ENCODE measurements at places on chromosomes 5 and 9.

DNA sequence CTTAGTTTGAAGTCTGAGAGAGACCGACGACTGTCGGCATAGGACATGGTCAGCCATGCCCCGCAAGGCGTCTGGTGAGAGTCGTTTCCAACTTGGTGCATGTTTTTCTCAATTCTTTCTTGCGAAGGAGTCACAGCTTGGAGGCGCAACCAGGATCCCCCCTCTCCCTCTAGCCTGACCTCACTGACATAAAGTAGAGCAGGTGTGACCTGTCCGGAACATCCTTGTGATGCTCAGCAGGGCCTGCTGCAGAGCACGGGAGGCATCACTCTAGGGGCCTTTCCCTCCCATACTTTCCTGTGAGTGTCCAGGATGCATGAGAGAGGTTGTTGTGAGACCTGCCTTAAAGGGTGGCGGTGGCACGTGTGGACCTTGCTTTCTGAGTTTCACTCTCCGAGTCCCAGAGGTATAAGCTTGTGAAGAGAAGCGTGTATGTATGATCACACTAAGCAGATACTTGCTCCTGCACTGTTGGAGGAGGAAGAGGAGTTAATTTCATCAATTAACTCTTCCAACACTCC, 5.0 kb downstream of the TENT4A start:
- peaks cover 63% of the 10 kb centered on the region for H3K4me1 ChIP-seq
- H3K4me3 ChIP-seq, result peak overlapping the region; percentile 43
- peak overlapping the region; percentile 62 for H3K27ac ChIP-seq

- no peaks in the 10 kb centered on the region for H3K27me3 ChIP-seq
- H3K36me3 ChIP-seq, result no peaks in the 10 kb centered on the region
- no peak overlapping the region for H3K4me3 ChIP-seq
- H3K27ac ChIP-seq, result no peak overlapping the region
- H3K4me1 ChIP-seq, result peaks cover 16% of the 10 kb centered on the region
These were observed 259.4 kb upstream of the EFNA5 start for GRCh38 chr5:107930092-107930491.

GRCh38 chr9:111937781-111938426, 41.3 kb downstream of the UGCG start:
- H3K27ac ChIP-seq, result peak overlapping the region; percentile 83
- DNase-seq, result peak; percentile 84
- peaks cover 36% of the 10 kb centered on the region for H3K36me3 ChIP-seq
- H3K27me3 ChIP-seq, result peaks cover 2% of the 10 kb centered on the region

GRCh38 chr5:13660072-13660471, 284.4 kb downstream of the DNAH5 start:
- no peaks in the 10 kb centered on the region for H3K36me3 ChIP-seq
- no peak for DNase-seq
- no peak overlapping the region for H3K27ac ChIP-seq
- H3K27me3 ChIP-seq, result no peaks in the 10 kb centered on the region

DNA sequence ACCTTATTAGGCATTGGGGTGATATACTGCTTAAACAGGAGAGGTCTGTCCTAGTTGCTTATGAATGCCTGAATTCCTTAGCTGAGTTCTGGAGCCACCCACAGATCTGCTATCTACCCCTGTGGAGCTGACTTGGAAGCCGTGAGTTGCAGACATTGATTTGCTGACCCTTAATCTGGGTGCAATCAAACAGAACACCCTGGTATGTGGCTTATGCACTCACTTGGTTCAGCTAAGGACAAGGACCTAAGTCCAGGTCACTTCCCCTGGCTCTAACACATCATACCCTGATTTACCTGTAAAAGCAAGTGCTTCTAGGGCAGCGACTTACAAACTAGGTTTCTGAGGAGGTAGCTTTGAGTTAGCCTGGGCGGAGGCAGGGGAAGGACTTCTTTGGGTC, 41.6 kb upstream of the TLR4 start:
- no peak for DNase-seq
- H3K4me3 ChIP-seq, result no peak overlapping the region
- no peaks in the 10 kb centered on the region for H3K4me1 ChIP-seq
- no peaks in the 10 kb centered on the region for H3K27me3 ChIP-seq

GRCh38 chr5:112643339-112643971, 94.2 kb upstream of the APC start:
- no peak overlapping the region for H3K27ac ChIP-seq
- DNase-seq, result no peak
- H3K4me3 ChIP-seq, result no peak overlapping the region
- peaks cover 7% of the 10 kb centered on the region for H3K27me3 ChIP-seq
- no peaks in the 10 kb centered on the region for H3K36me3 ChIP-seq

DNA sequence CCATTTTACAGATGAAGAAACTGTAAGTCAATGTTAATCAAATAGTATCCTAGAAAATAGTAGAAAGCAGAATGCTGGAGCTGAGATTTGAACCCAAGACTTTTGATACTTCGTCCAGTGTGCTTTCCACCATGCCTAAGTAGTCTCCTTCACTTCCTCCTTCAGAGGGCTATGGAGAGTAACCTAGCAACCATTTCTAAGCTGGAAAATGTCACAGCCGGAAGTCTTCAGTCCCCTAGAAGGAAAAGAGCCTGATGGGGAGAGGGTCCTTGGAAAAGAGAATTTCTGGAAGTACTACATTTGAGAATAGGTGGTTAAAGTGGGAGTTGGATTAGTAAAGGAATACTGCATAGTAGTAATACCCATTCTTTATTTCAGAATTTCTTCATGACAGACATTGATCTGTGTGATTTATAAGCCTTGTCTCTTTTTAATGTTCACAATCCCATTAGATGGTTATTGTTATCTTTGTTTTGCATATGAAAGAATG, 32.7 kb downstream of the PCDHAC2 start:
- peaks cover 17% of the 10 kb centered on the region for H3K27me3 ChIP-seq
- no peaks in the 10 kb centered on the region for H3K36me3 ChIP-seq
- no peak for DNase-seq
- H3K27ac ChIP-seq, result no peak overlapping the region

- DNase-seq, result no peak
- no peak overlapping the region for H3K27ac ChIP-seq
- H3K36me3 ChIP-seq, result no peaks in the 10 kb centered on the region
- H3K27me3 ChIP-seq, result peaks cover 15% of the 10 kb centered on the region
- no peaks in the 10 kb centered on the region for H3K4me1 ChIP-seq
These were observed 21.2 kb upstream of the KCNMB1 start for GRCh38 chr5:170410401-170410800.

GRCh38 chr5:150945947-150946346, 41.2 kb upstream of the ZNF300 start:
- no peak overlapping the region for H3K4me3 ChIP-seq
- H3K27ac ChIP-seq, result no peak overlapping the region
- no peaks in the 10 kb centered on the region for H3K36me3 ChIP-seq
- no peaks in the 10 kb centered on the region for H3K4me1 ChIP-seq

GRCh38 chr5:74903165-74903787, 37.1 kb upstream of the FAM169A start:
- H3K4me3 ChIP-seq, result no peak overlapping the region
- H3K4me1 ChIP-seq, result no peaks in the 10 kb centered on the region
- H3K36me3 ChIP-seq, result no peaks in the 10 kb centered on the region
- DNase-seq, result peak; percentile 59
- peaks cover 11% of the 10 kb centered on the region for H3K27me3 ChIP-seq
- H3K27ac ChIP-seq, result no peak overlapping the region

DNA sequence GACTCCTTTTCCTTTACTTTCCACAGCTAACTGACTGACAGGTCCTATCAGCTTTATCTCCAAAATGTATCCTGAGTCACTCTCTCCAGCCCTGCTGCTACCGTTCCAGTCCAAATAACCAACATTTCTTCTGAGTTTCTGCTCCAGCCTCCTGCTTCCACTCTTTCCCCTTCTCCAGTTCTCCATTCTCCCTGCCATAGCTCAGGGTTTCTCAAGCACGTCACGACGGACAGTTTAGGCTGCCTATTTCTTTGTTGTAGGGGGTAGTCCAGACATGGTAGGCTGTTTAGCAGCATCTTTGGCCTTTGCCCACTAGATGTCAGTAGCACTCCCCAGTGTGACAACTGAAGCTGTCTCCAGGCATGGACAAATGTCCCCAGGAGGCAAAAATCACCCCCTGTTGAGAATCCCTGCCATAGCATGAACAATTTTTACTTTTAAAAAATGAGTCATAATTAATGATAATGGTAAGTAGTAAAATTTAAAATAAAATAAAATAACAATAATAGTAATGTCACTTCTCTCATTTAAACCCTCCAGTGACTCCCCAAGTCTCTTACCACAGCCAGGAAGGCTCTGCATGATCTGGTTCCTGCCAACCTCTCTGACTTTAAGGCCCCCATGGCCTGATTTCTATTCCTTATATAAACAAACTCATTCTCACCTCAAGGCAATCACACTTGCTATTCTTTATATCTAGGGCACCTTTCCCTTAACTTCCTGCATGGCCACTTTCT, 105.4 kb upstream of the FER start:
- H3K27ac ChIP-seq, result no peak overlapping the region
- H3K4me3 ChIP-seq, result no peak overlapping the region
- H3K4me1 ChIP-seq, result peaks cover 2% of the 10 kb centered on the region
- peak; percentile 81 for DNase-seq
- no peaks in the 10 kb centered on the region for H3K36me3 ChIP-seq

DNA sequence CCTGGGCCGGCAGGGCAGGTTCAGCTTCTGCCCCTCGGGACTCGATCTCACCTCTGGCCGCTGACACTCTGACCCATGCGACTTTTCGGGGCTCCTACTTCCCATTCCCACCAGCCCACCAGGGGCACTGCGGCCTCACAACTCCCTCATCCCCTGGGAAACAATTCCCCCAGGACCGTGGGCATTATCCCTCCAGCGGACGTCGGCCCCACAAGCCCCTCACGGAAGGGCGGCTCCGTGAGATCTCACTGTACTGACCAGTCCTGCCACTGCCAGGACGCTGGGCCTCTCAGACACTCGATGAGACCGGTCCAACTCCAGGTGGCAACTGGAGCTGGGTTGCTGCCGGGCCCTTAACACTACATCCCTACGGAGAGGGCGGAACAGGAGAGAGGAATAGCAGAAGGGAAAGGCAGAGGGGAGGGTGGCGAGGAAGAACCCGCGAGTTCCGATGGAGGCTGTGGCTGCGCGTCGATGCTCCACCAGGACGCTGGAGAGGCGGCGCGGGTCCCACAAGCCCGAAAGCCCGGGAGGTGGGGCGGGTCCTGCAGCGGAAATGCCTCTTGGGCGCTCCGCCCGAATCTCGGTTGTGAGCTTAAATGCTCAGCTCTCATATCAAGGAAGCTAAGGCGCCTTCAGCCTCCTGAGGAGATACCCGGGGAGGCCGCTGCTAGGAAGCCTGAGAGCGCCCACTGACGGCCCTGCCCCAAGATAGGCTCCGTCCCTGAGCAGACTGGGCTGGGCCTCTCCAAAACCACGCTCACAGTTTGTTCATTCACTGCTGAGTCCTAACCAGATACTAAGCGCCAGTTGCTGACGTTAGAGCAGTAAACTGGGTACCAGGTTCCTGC, 36.3 kb downstream of the VCP start:
- DNase-seq, result peak; percentile 89
- H3K4me1 ChIP-seq, result peaks cover 8% of the 10 kb centered on the region
- no peaks in the 10 kb centered on the region for H3K27me3 ChIP-seq
- H3K27ac ChIP-seq, result peak overlapping the region; percentile 68

GRCh38 chr5:71629950-71630349, 42.8 kb downstream of the MCCC2 start:
- no peak overlapping the region for H3K27ac ChIP-seq
- no peak for DNase-seq
- H3K27me3 ChIP-seq, result no peaks in the 10 kb centered on the region
- H3K36me3 ChIP-seq, result peaks cover 28% of the 10 kb centered on the region
- H3K4me3 ChIP-seq, result no peak overlapping the region

DNA sequence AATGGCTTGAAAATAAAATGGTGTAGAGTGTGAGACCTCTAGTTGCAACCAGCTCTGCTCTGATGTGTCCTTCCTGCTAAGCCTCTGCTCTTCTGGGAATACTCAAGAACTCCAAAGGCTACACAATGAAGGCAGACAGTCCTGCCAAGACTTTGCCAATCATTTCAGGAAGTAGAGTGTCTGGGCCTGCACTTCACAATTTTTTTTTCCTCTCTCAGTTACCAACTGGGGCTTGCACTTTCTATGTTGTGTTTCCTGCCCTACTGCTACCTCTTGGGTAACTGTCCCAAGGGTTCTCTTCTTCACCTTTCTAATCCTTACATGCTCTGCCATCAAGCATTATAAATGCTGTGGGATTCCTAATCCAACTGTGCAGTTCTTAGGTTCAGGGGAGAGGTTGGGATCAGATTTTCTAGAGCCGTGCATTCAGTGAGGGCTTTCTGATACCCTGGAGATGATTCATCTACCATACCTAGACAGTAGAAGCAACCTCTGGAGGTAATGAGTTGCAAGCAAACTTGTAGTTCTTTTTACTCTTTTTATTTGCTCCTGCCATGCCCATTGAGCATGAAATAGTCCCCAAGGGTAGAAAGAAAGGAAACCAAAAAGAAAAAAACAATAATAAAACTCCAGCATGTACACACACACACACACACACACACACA, 365.9 kb downstream of the MLLT3 start:
- no peaks in the 10 kb centered on the region for H3K27me3 ChIP-seq
- H3K27ac ChIP-seq, result peak overlapping the region; percentile 4
- H3K4me3 ChIP-seq, result no peak overlapping the region
- peaks cover 21% of the 10 kb centered on the region for H3K4me1 ChIP-seq
- DNase-seq, result peak; percentile 67

DNA sequence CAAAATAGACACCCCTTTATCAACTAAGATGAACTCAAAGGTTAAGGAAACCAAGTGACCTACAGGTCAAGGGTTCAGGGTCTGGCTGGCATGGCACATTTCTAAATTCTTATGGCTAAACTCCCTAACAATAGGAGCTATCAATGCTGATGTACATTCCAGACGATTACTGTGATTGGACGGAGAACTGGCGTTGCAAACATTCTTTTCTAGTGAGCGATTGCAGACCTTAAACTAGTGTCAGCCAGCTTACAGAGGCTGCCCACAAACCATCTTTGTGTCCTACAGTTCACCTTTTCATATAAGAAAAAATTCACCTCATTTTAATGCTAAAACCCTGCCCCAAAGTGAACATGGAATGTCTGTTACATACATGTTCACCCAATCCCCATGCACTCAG, 382.9 kb downstream of the MAT2B start:
- no peak overlapping the region for H3K4me3 ChIP-seq
- DNase-seq, result no peak
- H3K36me3 ChIP-seq, result no peaks in the 10 kb centered on the region
- no peak overlapping the region for H3K27ac ChIP-seq
- H3K27me3 ChIP-seq, result no peaks in the 10 kb centered on the region

GRCh38 chr9:97386265-97386633, 25.6 kb upstream of the TDRD7 start:
- no peaks in the 10 kb centered on the region for H3K36me3 ChIP-seq
- no peak for DNase-seq
- H3K4me3 ChIP-seq, result no peak overlapping the region
- no peak overlapping the region for H3K27ac ChIP-seq

DNA sequence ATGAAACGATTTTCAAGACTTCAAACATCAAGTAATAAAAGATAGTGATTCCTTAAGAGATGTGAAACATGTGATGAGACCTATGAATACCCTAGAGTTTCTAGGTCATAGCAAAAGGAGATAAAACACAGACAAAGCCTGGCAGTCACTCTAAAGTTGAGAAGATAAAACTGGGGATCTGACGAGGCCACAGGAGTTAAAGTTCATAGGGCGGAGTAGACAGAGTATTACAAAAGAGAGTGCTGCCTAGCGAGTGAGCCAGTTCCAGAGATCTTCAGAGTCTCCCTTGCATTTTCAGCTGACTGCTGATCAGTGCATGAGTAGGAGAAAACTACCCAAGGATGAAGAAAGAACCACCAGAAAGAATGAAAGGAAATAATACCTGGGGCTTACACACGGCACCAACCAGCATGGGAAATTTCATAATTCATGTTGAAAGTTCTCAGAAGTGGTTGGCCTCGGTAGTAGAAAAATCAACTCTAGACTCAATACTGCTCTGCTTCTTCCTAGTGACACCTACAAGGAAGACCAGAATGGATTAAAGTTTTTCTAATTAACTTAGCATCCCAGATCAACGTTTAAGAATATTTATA, 30.4 kb downstream of the FBXO4 start:
- H3K4me1 ChIP-seq, result no peaks in the 10 kb centered on the region
- no peak overlapping the region for H3K4me3 ChIP-seq
- no peaks in the 10 kb centered on the region for H3K27me3 ChIP-seq
- H3K36me3 ChIP-seq, result no peaks in the 10 kb centered on the region
- DNase-seq, result no peak

Data from activated CD4-positive, alpha-beta T cell treated with anti-CD3 and anti-CD28 coated beads, Interleukin-2, amount 10 ng/mL, durations not matched to agents 24 days and 14 days (primary cell).